Neural progenitor cell (in vitro differentiated cells): ENCODE measurements at places on chromosomes 6 and 20.

GRCh38 chr6:3869284-3869631, 20.1 kb downstream of the FAM50B start:
- DNase-seq: no peak

- DNase-seq: no peak
These were observed 8.7 kb upstream of the TENT5A start for GRCh38 chr6:81761197-81761596.

GRCh38 chr6:145295746-145296145, 439.6 kb downstream of the EPM2A start:
- DNase-seq: no peak

GRCh38 chr6:142802124-142802523, 142.9 kb downstream of the HIVEP2 start:
- no peak for DNase-seq

GRCh38 chr6:167094820-167095637, 27.9 kb upstream of the CCR6 start:
- no peak for DNase-seq

DNA sequence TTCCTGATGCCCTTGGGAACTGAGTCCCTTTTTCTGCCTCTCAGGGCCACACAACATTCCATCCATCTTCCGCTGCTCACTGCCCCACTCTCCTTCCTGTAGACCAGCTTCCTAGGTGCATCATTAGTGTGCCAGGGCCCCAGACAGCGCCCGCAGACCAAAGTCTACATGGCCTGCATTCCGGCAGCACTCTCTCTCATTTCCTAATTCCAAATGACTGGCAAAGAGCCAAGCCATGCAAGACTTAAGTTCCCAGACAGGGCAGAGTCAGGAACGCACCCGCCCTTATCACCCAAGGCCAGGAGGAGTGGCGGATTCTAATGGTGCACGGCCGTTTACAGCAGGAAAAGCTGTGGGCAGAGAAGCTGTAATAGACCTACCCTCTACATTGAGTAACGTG, 159.8 kb upstream of the ARID1B start:
- DNase-seq: no peak

- no peak for DNase-seq
These were observed 41.3 kb upstream of the SLC22A16 start for GRCh38 chr6:110517601-110518281.

- no peak for DNase-seq
These were observed 124.8 kb downstream of the CD164 start for GRCh38 chr6:109257494-109257893.

GRCh38 chr6:28585335-28585734, 59.7 kb downstream of the GPX5 start:
- DNase-seq: no peak

DNA sequence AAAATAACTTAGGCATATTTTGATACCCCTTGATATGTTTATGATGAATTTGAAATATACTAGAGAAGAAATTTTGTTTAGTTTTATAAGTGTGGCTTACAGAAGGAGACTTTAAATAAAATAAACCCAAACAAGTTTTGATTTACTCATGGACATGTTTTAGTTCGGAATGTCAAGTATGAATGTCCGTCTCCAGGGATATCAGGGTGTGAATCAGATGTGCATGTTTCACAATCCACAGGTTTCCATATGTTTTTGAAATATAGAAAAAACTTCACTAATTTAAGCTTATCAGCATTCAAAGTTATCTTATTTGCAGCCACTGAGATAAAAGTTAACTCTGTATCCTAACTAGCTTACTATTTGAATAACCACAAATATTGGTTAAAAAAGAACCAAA, 51.5 kb downstream of the PLCB1 start:
- DNase-seq: no peak

DNA sequence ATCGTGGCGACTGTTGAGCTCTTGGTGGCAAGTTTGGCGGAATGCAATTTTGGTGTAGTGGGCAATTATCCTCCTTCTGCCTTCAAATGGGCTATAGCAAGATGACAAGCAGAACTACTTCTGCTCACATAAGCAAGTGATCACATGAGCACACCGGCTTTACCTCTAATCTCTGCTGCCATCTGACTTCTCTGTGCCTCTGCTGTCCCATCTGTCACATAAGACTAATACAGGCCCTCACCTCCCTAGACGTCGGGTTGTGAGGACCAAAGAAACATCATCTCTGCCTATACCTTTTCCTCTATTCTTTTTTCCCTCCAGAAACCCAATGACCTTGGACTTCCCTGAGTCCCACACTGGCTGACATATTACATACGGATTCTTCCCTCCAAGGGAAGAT, 13.3 kb upstream of the WTAP start:
- DNase-seq: no peak

GRCh38 chr6:15505463-15505918, 157.3 kb downstream of the DTNBP1 start:
- no peak for DNase-seq

DNA sequence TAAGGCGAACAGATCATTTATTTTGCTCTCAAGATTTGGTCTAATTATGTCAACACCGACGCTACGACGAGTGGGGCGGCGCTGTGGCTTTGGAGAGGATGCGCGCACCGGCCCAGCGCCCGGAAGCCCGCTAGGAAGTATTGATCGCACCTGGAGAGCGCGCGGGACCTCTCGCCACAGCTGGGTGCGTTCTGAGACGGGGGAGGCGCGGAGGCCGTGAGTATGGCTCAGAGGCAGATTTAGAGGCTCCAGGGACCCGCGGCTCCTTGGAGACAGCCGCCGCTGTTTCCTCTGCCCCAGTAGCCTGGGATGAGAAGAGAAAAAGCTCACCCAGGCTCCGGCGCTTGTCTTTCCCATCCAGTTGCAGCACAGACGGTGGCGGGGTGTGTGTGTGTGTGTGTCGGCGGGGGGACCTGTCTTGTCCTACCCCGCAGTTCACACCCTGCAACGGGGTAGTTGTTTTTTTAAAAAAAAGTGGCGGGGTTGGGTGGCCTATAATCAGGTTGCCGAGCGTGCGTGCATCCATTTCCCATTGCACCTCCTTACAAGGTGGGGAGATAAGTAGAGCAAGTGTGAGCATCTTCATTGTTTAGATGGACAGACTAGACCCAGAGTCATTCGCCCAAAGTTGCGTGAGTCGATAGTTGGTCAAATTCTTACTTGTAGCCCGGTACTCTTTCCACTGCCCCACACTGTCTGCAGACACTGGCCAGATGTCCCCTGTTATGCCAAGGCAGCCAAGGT, 11.2 kb downstream of the TFAP2D start:
- peak; percentile 55 for DNase-seq

DNA sequence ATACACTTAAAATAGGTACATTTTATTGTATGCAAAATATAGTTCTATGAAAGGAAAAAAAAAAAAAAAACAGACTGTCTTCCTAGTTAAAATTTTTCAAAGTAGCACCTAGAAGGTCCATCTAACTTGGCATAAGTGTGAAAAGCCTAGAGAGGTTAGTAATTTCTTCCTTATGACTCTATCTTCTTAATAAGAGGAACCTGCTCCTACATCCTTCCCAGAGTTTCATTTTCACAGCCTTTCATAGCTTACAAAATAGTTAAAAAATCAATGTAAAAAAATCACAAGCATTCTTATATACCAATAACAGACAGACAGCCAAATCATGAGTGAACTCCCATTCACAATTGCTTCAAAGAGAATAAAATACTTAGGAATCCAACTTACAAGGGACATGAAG, 28.8 kb downstream of the OGFRL1 start:
- no peak for DNase-seq
